Activated CD4-positive, alpha-beta memory T cell treated with anti-CD3 and anti-CD28 coated beads for 36 hours (primary cell): ENCODE measurements at places on chromosomes 12 and 14. TPM values are rescaled to one million over a fixed set of nuclear protein-coding genes. Genes with fewer than 3 reads are reported as not detected.

The TAS2R46 gene
- 0.55 TPM for total RNA-seq

- no peak for DNase-seq
Observed at GRCh38 chr14:39423793-39424192, 8.4 kb downstream of the FBXO33 start.

DNA sequence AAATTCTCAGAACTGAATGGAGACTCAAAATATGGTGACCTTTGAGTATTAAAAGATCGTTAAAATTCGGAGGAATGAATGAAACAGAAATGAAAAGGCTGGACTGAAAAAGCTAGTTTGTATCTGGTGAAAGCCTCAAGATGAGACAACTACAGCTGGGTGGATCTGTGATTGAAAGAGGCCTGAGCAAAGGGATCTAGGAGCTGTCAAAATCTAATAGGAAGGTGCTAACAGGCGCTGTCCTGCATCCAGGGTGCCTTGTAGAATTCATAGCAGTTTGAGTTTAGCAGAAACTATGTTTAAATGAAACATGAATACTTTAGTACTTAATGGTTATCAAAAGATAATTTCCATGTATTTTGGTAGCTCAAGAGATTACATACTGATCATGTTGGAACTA lies 2.3 kb downstream of the YY1 start:
- no peak for DNase-seq

The STAC3 gene
- total RNA-seq = 2.0 TPM

The ATN1 gene
- total RNA-seq = 37.8 TPM

DNA sequence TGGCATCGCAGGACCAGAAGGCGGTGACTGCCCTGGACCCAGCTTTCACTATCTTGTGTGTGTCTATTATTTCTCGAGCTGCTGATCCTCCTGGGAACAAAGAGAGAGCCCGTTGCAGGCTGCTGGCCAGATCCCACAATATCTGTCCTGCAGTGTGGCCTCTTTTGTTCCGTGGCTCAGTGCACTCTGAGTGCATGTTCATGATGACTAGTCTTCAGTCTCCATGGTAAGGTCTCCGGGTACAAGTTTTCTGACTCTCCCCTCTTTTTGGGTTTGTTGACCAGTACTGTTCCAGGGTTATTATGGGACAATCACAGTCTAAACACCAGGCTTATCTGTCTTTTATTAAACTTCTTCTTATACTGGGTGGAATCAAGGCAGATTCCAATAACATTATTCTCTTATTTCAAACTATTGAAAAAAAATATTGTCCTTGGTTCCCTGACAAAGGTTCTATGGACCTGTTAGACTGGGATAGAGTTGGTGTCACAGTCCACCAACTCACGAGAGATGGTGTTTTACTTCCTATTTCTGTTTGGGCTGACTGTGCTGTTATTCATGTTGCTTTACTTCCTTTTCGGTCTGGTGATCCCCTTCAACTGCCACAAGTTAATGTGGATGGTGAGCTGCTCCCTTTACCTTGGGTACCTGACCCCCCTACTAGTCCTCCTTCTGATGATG lies 192.9 kb upstream of the ALG10B start:
- no peak for DNase-seq

The IKZF4 gene
- total RNA-seq = 15.1 TPM

DNA sequence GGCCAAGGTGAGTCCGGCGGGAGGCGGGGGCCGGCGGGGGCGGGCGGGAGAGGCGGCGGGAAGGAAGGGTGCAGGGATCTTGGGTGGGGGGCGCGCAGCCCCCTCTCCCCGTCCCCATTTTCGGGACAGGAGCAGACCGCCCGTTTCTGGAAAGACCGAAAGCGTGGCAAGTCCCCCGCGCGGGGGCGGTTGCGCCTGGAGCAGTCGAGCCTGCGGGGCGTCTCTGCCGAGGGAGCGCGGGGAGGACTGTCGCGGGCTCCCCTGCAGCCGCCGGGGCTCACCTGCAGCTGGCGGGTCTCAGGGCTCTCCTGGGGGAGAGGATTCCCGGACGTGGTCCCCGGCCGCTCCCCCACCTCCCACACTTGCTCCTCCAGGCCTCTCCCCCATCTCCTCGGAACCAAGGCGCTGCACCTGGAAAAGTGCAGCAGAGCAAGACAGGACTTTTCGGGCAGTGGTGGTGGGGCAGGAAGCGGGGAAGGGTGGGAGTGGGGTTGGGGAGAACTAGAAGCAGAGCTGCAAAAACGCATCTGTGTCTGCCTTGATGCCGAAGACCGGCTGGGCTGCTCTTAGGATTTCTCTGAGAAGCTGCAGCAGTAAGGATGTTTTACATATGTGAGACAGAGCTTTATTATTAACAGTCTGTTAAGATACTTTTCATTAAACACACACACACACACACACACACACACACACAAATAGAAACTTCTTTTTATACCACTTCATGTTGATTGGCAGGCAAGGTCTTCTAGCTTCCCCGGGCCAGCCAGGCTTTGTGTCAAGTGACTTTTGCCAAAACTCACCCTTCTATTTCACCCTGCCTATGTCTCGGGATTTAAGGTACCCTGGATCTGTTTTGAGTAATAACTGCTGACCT lies 677 bp downstream of the C12orf75 start:
- peak; percentile 53 for DNase-seq

DNA sequence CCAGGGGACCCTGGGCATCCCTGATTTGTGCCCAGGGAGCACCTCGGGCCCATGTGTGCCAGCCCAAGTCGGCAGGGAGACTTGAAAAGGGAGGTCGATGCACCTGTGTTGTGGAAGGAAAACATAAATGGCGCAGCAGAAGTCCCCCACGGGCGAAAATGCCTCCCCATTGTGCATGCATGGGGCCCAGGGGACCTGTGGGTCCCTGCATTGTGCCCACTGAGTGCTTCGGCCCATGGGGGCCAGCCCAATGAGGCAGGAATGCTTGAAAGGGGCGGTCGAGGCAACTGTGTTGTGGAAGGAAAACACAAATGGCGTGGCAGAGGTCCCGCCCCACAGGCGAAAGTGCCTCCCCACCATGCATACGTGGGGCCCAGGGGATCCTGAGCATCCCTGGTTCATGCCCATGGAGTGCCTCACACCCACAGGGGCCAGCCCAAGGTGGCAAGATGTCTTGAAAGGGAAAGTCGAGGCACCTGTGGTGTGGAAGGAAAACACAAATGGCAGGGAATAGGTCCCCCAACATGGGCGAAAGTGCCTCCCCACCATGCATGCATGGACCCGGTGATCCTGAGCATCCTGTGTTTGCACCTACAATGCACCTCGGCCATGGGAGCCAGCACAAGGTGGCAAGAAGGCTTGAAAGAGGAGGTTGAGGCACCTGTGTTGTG lies 368.0 kb downstream of the ALG10 start:
- DNase-seq = no peak

- DNase-seq = no peak
Observed at GRCh38 chr12:92668739-92669138, 34.0 kb upstream of the PLEKHG7 start.

DNA sequence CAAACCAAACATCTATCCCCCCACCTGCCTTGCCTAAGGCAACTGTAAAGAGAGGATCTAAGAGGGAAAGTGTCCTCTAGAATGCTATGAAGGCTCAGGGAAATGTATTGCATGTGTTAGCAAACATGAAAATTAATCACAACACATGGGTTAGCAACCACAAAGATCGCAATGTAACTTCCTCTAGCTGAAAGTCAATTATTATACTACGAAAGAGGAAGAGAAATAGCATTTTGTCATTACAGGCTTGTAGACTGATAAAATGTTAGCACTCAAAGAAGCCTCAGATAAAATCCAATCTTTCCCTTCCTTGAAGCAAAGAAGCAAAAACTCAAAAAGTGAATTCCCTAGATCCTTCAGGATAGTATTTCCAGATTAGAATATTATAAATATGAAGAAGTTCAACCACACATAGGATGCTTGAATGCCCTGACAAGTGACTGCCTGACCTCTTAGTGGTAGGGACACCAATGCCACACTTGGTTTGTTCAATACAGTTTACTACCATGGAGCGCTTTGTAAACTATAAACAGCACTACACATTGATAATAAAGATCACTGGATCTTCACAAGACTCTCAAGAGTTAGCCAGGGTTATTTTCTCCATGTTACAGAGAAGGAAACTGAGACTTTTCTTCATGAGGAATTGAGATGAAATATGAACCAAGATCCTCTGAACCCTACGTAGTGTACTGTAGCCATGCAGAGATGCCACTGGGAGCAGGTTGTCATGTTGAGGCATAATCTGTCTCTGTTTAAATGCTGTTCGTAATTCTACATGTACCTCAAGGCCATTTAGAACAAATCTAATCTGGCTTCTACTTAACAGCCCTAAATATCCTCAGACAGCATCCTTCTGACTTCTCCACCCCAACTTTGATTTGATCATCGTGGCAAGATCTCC lies 100.7 kb downstream of the ITPR2 start:
- DNase-seq = no peak

GRCh38 chr12:77070382-77070781 lies 5.0 kb upstream of the E2F7 start:
- DNase-seq = no peak

The RPL10L gene
- total RNA-seq = not detected

GRCh38 chr14:41615011-41615595 lies 8.4 kb downstream of the LRFN5 start:
- DNase-seq = no peak

The PSME1 gene
- 403 TPM for total RNA-seq

DNA sequence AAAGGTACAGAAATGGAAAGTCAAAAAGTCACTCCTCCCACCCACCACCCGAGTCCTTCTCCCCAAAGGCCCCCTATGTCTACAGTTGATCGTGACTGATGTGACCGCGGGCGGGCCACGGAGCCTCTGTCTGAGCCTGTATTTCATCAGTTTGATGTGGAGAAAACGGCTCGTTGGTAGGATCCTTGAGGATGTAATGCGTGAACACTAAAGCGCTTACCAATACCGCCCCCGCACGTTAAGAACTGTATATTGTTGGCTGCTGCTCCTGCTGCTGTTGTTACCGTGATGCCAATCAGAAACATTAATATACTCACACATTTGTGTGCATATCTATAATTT lies 24.6 kb upstream of the UBC start:
- DNase-seq = peak; percentile 76

DNA sequence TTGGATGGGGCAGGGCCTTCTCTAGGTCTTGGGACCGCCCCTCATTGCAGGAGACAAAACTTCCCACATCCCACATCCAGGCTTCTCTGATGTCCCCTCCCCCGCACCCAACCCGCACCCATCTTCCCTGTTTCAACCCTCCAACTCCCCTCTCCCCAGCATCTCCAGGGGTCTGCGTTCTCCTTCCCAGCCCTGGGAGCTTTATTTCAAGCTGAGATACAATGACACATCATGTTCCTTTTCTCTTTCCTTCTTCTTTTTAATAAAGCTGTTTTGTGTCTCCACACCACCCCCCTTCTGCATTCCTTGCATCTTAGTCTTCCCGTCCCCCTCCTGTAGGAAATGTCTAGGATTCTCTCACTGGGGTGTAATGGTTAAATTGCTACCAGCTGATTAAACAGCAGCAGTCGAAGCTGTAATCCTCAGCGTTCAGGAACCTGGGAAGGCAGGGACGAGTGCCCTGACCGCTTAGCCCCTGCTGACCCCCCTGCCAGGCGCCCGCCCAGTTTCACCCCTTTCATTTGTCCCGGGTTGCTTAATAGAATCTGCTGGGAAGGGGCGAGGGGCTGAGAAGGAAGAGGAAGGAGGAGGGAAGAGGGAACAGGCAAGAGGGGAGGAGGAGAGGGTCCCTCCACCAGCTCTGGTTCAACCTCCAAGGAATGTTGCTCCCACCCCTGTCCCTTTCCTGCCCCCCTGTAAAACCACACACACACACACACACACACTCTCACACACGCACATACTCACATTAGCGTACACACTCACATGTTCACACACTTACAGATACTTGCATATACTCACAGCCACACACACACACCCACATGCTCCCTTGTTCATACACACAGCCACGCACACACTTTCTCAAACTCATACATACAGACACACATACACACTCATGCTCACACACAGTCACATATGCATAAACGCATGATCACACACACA lies 104.5 kb upstream of the MED13L start:
- no peak for DNase-seq

The CNOT2 gene
- total RNA-seq = 58.5 TPM

The PLEKHG3 gene
- total RNA-seq = 22.6 TPM

The PTCSC3 gene
- total RNA-seq = not detected

The ASCL1 gene
- total RNA-seq = not detected

The KRT85 gene
- not detected for total RNA-seq

The TMCC3 gene
- 0.36 TPM for total RNA-seq

- DNase-seq = no peak
Observed at GRCh38 chr14:36504771-36505175, 15.3 kb downstream of the NKX2-1 start.

The ERP27 gene
- 2.5 TPM for total RNA-seq

DNA sequence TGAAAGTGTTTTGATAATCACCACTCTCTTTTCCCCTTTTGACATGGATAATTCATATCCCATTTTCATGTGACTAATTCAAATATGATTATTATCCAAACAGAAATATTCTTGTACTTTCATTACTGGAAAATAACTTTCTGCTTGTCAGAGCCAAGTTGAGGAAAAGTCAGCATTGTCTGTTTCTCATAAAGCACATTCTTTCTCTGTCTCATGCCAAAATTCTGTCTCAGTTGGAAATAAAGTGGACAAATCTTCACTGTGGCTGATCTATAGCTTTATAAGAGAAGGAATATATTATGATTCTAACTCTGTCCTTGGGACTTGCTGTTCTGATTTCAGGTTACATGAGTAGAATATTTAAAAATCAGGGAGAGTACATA lies 22.7 kb upstream of the PRICKLE1 start:
- DNase-seq = no peak

The RD3L gene
- not detected for total RNA-seq

- DNase-seq = no peak
Observed at GRCh38 chr12:53981634-53982565, 3.0 kb upstream of the HOXC10 start.

The HAL gene
- 0.12 TPM for total RNA-seq

DNA sequence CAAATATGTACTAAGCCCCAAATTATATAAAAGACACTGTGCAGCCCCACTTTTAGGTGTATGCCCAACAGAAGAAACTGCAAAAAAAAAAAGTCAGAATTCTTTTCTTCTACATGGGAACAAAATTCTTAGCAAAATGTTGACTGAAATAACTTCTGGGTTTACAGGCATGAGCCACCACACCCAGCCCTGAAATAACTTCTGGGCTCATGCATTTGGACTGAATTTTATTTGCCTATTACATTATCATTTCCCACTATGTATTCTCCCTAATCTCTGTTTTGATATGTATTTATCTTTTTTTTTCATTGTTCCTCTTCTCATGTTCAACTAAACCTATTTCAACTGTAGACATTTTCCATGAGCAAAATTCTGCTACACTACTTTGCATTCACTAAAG lies 169.2 kb downstream of the GRIN2B start:
- no peak for DNase-seq

The CPM gene
- 14.7 TPM for total RNA-seq

The TAS2R50 gene
- not detected for total RNA-seq

GRCh38 chr12:107035733-107036132 lies 48.8 kb upstream of the MTERF2 start:
- no peak for DNase-seq

- DNase-seq = no peak
Observed at GRCh38 chr12:67447180-67447579, 178.0 kb downstream of the CAND1 start.
